AG04449 (cell line): ENCODE measurements at places on chromosomes 3 and 15.
A peak's percentile ranks its signal among the peaks of the same experiment; 100 is the strongest.

- DNase-seq = peak; percentile 33
These were observed 22.8 kb downstream of the DUOX2 start for GRCh38 chr15:45091161-45091560.

GRCh38 chr15:43186003-43186353 is 775 bp downstream of the CCNDBP1 start:
- no peak for DNase-seq

DNA sequence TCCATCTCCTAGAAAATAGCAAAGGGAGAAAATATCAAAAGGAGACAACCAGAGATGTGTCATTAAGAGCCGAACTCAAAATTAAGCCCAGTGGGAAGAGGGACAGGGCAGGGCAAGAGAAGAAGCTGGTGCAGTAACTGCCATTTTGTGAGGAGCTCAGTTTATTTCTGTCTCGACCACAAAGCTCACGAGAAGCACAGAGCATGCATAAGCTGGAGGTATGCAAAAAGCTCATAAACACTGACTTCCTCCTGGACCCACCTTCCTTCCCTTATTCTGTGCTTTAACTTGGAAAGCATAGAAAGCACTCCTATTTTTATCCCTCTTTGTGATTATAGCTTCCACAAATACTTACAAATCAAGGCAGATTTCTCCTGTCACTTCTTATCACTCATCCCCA is 81.3 kb downstream of the DGKG start:
- no peak for DNase-seq

DNA sequence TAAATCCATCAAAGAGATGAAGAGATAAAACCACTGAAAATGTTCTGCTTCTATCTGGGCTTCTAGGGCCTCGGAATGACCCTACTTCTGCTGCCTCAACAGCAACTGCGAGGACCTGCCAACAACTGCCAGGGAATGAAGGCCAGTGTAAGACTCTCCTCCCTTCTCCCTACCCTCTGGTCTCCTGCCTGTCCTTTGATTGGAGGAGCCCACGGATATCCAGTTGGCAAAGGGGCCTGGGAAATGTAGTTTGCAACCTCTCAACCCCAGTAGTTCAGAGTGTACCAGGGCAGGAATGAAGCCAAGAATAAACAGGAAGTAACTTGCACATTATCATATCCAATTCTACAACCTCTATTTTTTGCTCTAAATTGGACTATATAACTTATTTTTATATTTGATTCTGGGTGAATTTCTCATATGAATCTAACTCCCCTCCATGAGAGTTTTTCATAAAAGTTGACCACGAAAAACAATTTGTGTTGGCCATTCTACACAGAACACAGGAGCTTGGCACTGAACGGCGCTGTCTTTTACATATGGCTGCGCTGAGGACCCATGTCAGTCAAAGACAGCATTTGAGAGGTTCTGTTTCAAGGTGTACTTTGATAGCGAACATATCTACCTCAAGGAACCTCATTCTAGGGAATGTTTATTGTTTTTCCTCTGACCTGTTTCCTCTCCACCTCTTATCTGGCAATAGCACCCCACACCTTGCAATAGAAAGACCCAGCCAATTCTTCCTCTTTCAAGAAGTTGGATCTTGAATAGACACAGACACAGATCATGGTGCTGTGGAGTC is 91.1 kb upstream of the RNF7 start:
- no peak for DNase-seq

DNA sequence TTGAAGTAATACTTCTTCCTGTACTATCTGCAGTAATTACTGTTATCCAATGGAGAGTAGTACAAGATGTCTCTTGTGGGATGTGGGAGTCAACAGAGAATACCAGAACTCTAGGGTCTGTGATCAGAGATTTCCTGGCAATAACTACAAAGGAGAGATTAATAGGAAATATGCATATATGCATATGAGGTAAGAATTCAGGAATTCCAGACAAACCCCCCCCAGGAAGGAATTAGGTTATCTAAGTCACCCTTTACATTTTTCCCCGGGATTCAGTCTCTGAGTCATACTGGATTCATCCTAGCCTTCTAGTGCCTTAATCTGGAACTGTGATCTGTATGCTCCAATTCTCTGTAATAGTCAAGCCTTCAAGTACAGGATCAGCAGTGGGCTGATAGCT is 49.4 kb downstream of the GTF2E1 start:
- no peak for DNase-seq

DNA sequence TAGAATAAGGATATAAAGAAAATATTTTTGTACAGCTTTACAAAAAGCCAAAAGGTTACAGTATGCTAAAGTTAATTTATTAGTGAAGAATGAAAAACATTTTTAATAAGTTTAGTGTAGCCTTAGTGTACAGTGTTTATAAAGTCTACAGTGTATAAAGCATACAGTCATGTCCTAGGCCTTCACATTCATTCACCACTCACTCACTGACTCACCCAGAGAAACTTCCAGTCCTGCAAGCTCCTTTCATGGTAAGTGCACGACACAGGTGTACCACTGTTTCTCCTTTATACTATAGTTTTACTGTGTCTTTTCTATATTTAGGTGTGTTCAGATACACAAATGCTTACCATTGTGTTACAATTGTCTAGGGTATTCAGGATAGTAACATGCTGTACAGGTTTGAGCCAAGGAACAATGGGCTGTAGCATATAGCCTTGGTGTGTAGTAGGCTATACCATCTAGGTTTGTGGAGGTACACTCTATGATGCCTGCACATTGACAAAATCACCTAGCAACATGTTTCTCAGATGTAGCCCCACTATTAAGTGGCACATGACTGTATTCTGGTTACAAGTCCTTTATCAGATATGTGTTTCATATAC is 197.1 kb upstream of the KBTBD8 start:
- no peak for DNase-seq

DNA sequence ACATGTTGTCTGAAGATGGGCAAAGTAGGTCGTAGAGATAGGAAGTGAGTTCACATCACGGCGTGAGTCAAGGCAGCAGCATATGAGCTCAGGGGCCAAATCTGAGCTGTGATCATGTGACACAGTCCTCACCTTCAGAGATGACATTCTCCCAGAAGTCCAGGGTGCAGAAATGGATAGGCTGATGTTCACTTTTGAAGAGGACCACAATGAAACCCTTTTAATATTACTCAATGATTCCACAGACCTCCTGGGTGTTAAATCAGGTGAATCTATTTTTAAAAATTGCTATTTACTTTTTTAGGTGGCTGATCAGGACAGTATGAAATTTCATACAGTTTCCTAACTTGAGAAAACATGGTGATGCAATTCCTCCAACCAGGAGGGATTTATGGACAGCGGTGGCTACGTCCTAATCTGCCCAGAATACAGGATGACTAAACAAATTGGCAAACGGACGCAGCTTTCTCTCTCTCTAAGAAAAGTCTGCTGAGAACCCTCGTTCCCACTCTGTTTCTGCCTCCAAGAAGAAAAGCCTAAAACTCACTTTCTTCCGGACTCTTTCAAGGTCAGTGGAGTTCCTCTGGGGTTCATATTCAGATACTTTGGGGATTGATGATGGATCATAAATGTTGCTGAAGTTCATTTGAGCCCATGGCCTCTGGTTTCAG is 34.4 kb downstream of the B3GNT5 start:
- DNase-seq = no peak

GRCh38 chr15:37880009-37880834 is 54.2 kb upstream of the TMCO5A start:
- DNase-seq = peak; percentile 63

DNA sequence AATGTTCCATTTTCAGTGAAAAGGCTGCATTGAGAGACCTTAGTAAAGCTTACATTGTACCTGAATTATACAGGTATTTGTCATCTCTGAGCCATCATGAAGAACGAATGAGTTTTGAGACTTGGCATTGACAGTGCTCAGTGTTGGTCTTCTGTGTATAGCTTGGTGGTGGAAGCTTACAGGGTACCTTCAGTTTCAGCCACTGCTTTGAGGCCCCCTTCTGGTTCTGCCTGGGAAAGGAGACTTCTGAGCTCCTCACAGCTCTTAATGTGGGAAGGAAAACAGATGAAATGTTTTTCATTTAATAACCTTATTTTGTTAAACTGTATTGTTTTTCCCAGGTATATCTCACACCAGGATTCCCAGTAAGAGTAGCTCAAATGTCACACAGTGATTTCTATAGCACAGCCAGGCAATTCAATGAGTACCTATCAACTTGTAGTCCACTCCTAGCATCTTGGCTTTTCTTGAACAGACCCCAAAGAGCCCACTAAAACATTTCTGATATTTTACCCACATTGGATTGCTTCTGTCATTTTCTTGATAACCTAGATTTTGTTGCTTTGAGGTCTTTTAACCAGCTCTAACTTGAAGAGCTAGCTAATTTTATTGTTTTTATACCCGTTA is 5.6 kb downstream of the SERPINI1 start:
- no peak for DNase-seq

DNA sequence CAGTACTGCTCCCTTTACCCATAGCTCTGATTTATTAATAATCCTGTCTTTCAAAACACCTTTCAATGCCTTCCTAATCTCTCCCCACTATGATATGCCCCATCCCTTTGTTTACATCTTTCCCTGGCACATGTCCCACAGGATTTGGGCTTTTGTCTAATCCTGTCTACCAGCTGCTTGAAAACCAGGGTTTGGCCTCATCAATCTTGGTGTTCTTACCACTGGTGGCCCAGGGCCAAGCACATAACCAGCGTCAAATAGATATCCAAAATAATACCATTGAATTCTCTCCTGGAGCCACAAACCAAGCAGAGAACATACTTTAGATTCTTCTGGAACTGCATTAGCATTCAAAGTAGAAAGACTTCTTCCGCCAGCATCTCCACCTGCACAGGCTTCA is 104.8 kb upstream of the PPP2R3A start:
- DNase-seq = no peak

DNA sequence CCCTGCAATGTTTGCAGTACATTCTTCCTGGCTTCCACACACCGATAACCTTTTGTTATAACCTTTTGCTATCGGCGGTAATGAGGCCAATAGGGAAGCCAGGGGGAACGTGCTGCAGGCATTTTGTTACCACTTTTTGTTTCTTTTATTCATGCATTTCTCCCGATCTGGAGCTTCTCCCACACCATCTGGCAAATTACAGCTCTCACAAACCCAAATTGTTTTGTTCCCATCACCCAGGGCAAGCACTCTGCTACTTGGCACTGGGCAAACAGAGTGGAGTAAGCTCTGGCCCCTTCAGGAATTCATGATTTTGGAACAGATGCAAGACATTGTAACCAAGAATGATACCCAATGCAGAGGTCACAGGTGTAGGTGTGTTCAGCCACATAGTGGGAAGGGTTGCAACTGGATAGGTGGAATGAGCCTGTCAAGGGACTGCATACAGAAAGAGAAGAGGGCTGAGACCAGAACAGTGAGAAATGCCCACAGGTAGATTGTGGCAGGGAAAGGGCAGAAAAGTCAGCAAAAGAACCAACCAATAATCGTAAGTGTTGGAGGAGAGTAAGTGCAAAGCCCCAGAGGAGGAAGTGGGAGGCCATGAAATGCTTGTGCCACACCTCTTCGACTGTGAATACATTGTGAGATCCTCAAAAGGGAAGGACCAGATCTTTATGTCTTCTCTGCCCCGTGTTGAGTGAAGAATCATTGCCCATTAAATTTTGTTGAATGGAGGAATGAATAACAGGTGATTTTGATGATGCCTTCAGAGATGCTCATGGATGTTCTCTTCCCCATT is 45.8 kb downstream of the PARP15 start:
- DNase-seq = no peak

- no peak for DNase-seq
These were observed 241.8 kb upstream of the SLCO3A1 start for GRCh38 chr15:91611561-91612323.

DNA sequence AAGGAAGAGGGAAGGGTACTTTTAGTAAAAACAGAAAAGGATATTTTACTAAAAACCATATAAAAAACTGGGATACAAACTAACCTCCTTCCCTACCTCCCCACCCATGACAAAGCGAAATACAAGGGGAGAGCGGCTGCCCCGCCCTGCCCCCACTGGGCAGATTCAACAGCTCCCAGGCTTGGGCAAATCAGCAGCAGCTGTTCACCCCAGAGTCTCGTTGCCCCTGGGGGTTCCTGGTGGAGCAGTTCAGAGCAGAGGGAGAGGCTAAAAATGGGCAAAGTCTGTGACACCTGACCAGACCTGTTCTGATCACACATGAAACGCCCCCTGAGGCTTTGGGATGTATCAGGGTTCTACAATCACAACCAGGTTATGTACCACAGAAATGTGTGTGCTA is 2.5 kb upstream of the ETFA start:
- DNase-seq = no peak

DNA sequence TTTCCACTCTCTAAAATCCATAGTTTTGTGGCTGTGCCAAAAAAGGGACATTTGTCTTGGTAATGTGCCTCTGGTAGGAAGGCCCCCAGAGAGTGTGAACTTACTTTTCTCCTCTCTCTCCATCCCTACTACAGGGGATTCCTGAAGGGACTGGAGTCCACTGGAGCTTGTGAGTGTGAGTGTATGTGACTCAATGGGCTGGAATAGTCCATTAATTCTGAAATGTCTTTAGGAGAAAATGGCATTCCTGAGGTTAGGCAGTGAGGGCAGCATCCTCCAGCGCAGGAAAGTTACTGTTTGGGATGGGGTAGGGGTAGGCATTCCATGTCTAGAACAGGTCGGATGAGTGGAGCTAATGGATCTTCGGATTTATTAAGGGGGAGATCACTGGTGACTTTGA is 59.8 kb upstream of the CACNA2D3 start:
- DNase-seq = no peak
